ENCODE measurements at places on chromosomes 13 and 19. TPM values are rescaled to one million over a fixed set of nuclear protein-coding genes. Genes with fewer than 3 reads are reported as not detected.

GRCh38 chr19:53795019-53795418, 29.1 kb downstream of the NLRP12 start:
- no peak for DNase-seq
- no peak overlapping the region for H3K4me3 ChIP-seq
- H3K36me3 ChIP-seq, result no peaks in the 10 kb centered on the region
- no peaks in the 10 kb centered on the region for H3K27me3 ChIP-seq

DNA sequence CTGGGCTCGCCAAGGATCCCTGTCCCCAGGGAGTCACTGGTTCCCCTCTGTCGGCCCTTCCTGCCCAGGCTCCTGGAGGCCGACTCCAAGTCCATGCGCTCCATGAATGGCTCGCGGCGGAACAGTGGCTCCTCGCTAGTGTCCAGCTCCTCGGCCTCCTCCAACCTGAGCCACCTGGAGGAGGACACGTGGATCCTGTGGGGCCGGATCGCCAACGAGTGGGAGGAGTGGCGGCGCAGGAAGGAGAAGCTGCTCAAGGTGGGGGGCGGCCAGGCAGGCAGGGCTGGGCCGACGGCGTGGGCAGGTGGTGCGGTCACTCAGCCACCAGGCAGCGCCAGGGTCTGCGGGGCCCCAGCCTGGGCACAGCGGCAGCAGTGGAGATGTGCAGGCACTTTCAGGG, 17.6 kb downstream of the EVI5L start:
- no peaks in the 10 kb centered on the region for H3K27me3 ChIP-seq
- no peak overlapping the region for H3K4me3 ChIP-seq
- no peaks in the 10 kb centered on the region for H3K36me3 ChIP-seq
- DNase-seq, result no peak

DNA sequence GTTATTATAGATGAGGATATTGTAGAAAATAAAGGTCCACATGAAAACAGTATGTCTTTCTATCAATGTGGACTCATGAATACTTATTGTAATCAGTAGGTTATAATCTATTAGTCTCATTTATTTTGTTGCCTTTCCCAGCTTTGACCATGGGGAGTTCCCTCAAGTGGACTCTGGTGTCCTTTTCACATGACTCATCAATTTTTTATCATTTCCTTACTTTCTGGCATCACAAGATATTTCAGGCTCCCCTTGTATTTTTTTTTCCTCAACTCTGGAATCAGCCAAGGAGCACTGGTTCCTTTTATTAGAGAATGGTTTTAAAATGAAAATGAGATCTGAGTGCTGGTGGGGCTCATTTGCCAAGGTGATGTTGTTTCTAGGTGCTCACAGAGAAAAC, 63.4 kb upstream of the DIAPH3 start:
- H3K36me3 ChIP-seq, result no peaks in the 10 kb centered on the region
- H3K27me3 ChIP-seq, result peaks cover 7% of the 10 kb centered on the region
- H3K4me1 ChIP-seq, result no peaks in the 10 kb centered on the region
- DNase-seq, result no peak
- H3K27ac ChIP-seq, result no peak overlapping the region

GRCh38 chr13:27016875-27017274, 154.7 kb downstream of the USP12 start:
- no peak for DNase-seq
- no peak overlapping the region for H3K27ac ChIP-seq
- H3K36me3 ChIP-seq, result no peaks in the 10 kb centered on the region
- no peaks in the 10 kb centered on the region for H3K27me3 ChIP-seq

DNA sequence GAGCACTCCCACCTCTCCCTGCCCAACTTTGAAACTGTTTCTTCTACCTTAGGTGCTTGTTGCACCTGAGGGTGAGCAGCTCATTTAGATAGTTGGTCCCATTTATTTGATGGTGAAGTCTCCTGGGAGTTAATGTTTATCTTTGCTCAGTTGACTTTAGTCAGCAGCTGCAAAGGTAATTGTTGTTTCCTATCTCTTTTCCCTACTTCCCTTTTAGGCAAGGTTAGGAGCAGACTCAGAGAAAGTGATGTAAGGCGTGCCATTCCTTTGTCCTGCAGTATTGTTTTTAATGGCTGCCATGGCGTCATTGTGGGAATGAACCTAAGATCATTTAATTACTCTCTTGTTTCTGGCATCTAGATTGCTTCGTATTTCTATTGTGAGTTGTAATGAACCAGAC, 11.6 kb downstream of the AKAP11 start:
- H3K27ac ChIP-seq, result no peak overlapping the region
- H3K36me3 ChIP-seq, result peaks cover 17% of the 10 kb centered on the region
- DNase-seq, result no peak

- H3K27ac ChIP-seq, result no peak overlapping the region
- no peaks in the 10 kb centered on the region for H3K36me3 ChIP-seq
- DNase-seq, result no peak
- H3K27me3 ChIP-seq, result no peaks in the 10 kb centered on the region
- H3K4me3 ChIP-seq, result no peak overlapping the region
These were observed 13.4 kb upstream of the RGCC start for GRCh38 chr13:41443969-41444368.

GRCh38 chr13:110676595-110677587, 29.0 kb downstream of the CARS2 start:
- no peaks in the 10 kb centered on the region for H3K27me3 ChIP-seq
- H3K36me3 ChIP-seq, result peaks cover 70% of the 10 kb centered on the region
- H3K4me1 ChIP-seq, result no peaks in the 10 kb centered on the region
- peak; percentile 75 for DNase-seq
- H3K4me3 ChIP-seq, result no peak overlapping the region

DNA sequence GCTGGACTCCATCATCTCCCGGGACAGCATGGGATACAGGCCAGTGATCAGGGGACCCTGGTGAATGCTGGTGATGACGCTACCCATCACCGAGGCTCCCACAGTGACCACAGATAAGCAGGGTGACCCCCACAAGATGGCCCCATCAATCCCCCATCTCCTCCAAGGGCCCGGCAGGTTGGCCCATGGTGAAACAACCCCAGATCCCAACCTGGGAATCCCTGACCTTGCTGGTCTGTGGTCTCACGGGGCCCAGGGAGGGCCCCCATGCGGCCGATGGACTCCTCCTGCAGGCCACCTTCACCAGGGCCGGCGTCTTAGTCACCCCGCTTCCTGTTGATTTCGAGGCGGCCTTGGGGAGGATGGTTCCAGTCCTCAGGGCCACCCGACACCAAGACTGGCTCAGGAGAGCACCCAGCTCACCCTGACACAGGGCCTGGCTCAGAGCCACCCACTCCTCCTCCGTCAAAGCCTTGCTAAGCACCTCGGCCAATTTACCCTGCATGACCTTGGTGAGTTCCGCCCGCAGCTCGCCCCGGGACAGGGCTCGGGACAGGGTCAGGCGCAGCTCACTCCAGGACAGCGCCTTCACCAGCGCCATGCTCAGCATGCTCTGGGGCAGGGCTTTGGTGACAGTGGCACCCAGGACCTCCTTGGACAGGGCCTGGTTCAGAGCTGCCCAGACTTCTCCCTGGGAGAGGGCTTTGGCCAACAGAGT, 10.0 kb downstream of the IQCN start:
- peaks cover 5% of the 10 kb centered on the region for H3K4me1 ChIP-seq
- no peak overlapping the region for H3K27ac ChIP-seq
- H3K4me3 ChIP-seq, result no peak overlapping the region
- no peaks in the 10 kb centered on the region for H3K27me3 ChIP-seq
- H3K36me3 ChIP-seq, result no peaks in the 10 kb centered on the region

DNA sequence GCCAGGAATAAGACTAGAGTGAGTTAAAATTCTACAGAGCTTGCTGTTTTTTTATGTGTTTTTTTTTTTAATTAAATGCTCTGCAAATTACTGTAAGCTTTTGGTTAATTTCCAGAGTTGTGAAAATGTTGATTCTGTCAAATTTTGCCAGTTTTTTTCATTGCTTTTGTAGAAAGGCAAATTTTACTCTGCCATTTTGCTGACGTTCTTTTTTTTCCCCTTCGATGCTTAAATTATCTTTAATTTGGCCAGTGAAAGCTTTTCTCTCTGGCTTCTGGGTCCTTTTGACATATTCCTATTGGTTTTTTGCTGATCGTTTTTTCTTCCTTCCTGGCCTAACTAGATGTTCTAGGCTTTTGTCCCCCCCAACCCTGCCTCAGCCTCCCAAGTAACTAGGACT, 23.8 kb upstream of the EVI5L start:
- H3K36me3 ChIP-seq, result no peaks in the 10 kb centered on the region
- no peak overlapping the region for H3K4me3 ChIP-seq
- H3K27ac ChIP-seq, result no peak overlapping the region
- DNase-seq, result no peak
- no peaks in the 10 kb centered on the region for H3K27me3 ChIP-seq

DNA sequence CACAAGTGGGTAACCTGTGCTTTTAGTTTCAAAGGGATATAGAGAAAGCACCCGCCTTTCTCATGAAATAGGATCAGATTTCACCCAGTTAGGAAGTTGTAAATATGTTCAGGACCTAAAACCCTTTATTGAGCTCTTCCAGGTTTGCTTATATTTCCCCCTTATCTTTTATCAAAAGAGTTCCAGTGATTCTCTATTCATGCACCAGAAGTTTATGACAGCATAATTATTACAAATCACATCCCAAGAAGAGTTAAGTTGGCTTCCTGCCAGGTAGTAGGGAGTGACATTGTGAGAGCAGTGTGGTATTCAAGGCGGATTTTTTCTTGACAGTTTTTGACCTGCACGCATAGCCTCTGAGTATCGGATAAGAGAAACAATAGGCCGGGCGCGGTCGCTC, 190.3 kb downstream of the STK24 start:
- H3K4me1 ChIP-seq, result peaks cover 12% of the 10 kb centered on the region
- H3K36me3 ChIP-seq, result peaks cover 47% of the 10 kb centered on the region
- H3K27me3 ChIP-seq, result no peaks in the 10 kb centered on the region
- no peak overlapping the region for H3K4me3 ChIP-seq

- peaks cover 8% of the 10 kb centered on the region for H3K4me1 ChIP-seq
- 0 out of 2 replicates have a peak, but pooled peaks cover 2% of the 10 kb centered on the region for H3K36me3 ChIP-seq
- no peak overlapping the region for H3K27ac ChIP-seq
These were observed 21.7 kb downstream of the IRS2 start for GRCh38 chr13:109764470-109765291.

DNA sequence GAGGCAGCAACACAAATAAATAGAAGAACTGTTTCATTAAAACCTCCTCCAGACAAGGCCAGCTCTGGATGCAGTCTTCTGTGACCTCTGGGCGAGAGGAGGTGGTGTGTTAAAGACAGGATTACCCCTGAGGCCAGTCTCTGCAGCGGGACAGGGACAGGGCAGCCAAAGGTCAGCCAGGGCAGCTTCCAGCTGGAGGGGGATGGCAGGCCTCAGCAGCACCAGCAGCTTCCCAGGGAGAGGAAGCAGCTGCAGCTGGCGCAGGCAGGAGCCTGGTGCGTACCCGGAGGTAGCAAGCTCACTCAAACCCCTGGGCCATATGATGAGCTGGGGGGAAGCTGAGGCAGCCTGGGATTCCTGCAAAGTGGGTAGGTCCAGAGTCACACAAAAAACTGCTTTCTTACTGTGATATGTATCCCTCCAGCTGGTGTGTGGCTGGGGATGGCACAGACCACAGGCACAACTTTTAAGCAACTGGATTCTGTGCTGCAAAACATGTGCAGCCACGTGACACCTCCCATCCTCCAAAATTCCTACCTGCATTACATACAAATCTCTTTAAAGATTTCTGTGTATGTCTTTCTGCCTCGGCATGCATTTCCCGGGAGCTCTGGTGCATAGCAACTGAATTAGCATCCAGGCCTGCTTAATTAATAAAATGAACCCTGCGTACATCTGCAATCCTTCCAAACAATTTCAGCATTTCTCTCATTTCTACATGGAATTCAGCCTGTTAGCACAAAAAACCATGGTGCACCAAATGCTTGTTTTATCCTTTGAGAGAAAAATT, 238.3 kb upstream of the MAB21L1 start:
- H3K36me3 ChIP-seq, result no peaks in the 10 kb centered on the region
- no peaks in the 10 kb centered on the region for H3K27me3 ChIP-seq
- H3K4me3 ChIP-seq, result no peak overlapping the region
- H3K4me1 ChIP-seq, result peaks cover 41% of the 10 kb centered on the region
- DNase-seq, result no peak
- H3K27ac ChIP-seq, result peak overlapping the region; percentile 89

DNA sequence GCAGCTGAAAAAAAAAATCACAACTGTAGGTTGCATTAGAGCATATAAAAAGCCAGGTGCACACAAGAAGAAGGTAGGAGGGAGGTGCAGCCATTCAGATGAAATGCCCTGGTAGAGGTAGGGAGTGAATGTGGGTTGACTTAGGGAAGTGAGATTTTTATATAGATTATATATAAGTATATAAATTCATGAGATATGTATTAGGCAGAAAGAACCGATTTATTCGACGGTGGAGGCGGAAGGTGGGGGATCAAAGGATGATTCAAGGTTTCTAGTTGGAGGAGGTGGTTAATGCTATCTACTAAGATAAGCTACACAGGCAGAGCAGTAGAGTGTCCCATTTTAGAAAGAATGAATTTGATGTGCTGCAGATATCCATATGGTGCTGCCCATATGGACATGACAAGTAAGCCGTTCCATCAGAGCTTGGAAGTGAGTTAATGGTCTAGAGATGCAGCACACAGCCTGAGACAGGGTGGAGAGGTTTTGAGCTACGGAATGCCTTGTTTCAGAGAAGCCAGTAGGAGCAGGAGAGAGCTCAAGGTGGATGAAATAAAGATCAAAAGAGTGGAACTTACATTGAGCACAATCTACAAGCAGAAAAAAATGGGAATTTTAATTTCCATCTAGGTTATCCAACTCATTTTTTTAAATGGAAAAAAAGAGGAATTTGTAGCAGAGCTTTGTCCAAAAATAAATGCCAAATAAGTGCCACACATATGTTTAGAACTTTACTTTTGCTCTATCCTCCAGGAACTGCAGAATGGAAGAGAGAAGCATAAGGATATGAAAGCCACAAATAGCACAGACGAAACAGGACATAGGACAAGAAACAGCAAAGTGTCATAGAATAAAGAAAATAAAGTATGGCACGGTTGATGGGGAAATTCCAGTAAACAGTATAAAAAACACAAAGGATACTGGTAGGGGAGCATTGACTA, 177.3 kb downstream of the PCDH9 start:
- peaks cover 13% of the 10 kb centered on the region for H3K4me1 ChIP-seq
- H3K27ac ChIP-seq, result no peak overlapping the region
- H3K4me3 ChIP-seq, result no peak overlapping the region
- no peaks in the 10 kb centered on the region for H3K36me3 ChIP-seq

GRCh38 chr13:110238818-110239195, 68.2 kb downstream of the COL4A1 start:
- no peaks in the 10 kb centered on the region for H3K27me3 ChIP-seq
- no peak overlapping the region for H3K4me3 ChIP-seq
- DNase-seq, result no peak
- peaks cover 34% of the 10 kb centered on the region for H3K4me1 ChIP-seq
- no peak overlapping the region for H3K27ac ChIP-seq

- no peak for DNase-seq
- H3K4me3 ChIP-seq, result no peak overlapping the region
- H3K4me1 ChIP-seq, result no peaks in the 10 kb centered on the region
- H3K27me3 ChIP-seq, result no peaks in the 10 kb centered on the region
These were observed 583.9 kb upstream of the MIR17HG start for GRCh38 chr13:90763476-90764150.

- H3K4me1 ChIP-seq, result no peaks in the 10 kb centered on the region
- no peak overlapping the region for H3K4me3 ChIP-seq
- DNase-seq, result no peak
- H3K27ac ChIP-seq, result no peak overlapping the region
These were observed 321.2 kb downstream of the IRS2 start for GRCh38 chr13:109465148-109465547.

C2CD4C gene
- not detected for total RNA-seq

ANKLE1 gene
- 0.16 TPM for total RNA-seq

NUCB1 gene
- total RNA-seq, result 200 TPM

GPR183 gene
- total RNA-seq, result 49.7 TPM

CYP4F2 gene
- not detected for total RNA-seq

CEACAM20 gene
- not detected for total RNA-seq

All from SJSA1 (cell line).